Heart left ventricle (tissue), 16 donors: ENCODE measurements at places on chromosomes 5 and 9.

DNA sequence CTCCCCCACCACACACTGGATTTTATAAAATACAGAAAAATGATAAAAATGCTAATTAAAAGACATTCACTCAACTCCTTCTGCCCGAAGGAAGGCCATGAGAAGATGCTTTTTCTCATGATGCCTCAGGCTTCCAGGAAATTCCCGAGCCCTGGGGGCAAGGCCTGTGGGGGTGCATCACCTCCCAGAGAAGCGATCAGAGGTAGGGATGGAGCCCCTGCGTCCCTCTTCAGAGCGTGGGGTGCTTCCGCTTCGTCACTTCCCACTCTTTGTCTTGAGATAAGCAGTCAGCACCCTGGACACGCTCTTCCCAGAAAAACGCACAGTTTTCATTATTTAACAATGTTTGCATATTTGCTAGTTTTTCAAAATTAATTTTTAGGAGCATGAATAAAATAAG is 33.3 kb upstream of the SH3PXD2B start:
- DNase-seq = no peak

- DNase-seq = no peak
Observed at GRCh38 chr5:143281226-143281625, 122.3 kb downstream of the NR3C1 start.

GRCh38 chr5:67106626-67107342 is 89.8 kb downstream of the CD180 start:
- DNase-seq = no peak

DNA sequence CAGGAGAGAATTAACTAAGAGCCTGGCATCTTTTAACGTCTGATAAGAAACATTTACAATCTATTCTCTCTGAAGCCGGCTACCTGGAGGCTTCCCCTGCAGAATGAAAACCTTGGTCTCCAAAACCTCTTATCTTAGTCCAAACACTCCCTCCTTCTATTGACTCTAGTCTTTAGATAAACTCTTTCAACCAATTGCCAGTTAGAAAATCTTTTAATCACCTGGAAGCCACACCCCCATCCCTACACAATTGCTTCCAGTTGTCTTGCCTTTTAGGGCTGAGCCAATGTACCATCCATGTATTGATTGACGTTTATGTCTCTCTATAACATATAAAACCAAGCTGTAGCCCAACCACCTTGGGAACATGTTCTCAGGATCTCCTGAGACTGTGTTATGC is 1343.1 kb upstream of the C9orf72 start:
- DNase-seq = no peak

DNA sequence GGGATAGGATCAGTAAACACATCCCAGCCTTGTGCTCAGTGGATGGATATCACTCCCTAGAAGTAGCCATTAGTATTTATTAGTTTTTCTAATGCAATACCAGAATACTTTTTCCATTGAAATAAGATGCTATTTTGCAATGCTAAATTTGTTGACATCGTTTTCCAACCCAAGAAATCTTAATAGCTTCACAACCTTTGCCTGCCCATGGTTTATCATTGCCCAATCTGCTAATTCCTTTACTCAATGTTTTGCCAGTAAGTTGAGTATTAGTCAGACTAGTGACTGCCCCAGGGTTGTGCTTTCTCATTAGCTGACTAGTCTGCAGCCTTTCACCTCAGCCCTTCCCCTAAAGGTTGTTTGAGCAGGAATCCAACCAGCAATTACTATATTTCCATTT is 62.9 kb downstream of the NREP start:
- DNase-seq = no peak

DNA sequence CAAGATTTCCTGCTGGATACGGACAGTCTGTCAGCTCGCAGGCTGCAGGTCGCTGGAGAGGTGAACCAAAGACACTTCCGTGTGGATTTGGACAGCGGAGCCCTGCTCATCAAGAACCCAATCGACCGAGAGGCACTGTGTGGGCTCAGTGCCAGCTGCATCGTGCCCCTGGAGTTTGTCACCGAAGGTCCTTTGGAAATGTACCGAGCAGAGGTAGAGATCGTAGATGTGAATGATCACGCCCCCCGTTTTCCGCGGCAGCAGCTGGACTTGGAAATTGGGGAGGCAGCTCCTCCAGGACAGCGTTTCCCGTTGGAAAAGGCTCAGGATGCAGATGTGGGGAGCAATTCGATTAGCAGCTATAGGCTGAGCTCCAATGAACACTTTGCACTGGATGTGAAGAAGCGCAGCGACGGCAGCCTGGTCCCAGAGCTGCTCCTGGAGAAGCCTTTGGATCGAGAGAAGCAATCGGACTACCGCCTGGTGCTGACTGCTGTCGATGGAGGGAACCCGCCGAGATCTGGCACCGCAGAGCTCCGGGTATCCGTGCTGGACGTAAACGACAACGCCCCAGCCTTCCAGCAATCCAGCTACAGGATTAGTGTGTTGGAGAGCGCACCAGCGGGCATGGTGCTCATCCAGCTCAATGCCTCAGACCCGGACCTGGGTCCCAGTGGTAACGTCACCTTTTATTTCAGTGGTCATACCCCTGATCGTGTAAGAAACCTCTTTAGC is 658 bp downstream of the PCDHGC4 start:
- DNase-seq = no peak

DNA sequence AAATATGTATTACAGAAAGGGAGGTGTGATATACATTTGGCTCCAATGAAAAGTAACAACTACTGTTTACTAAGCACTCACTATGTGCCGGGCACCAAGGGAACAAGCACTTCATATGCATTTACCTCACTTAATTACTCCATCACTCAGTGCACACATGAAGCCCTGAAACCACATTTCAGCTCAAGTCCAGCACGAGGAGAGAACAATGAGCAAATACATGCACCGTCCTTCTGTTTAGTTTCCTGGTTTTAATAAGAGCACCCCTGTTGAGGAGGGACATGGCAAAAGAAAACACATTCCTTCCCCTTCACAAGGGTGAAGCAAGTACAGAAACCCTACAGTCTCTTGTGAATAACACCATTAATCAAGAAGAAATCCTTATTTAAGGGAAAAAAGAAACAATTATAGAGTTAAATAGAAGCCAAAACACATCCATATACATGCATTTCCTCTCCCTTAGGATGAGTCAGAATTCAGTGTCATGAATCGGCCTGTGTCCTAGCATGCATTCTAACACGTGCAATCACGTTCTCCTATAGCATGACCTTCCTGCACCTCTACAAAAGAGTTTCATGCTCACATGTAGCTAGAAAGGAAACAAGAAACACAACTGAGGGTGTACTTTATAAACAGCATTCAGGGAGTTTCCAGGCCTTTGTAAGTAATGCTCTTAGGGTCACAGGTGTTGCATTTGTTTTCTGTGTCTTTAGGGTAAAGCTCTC is 411.6 kb downstream of the BNC2 start:
- DNase-seq = no peak

- DNase-seq = peak; percentile 62
Observed at GRCh38 chr9:127187231-127187956, 65.0 kb upstream of the ANGPTL2 start.

- DNase-seq = no peak
Observed at GRCh38 chr5:55031492-55031891, 7.4 kb downstream of the GZMK start.

DNA sequence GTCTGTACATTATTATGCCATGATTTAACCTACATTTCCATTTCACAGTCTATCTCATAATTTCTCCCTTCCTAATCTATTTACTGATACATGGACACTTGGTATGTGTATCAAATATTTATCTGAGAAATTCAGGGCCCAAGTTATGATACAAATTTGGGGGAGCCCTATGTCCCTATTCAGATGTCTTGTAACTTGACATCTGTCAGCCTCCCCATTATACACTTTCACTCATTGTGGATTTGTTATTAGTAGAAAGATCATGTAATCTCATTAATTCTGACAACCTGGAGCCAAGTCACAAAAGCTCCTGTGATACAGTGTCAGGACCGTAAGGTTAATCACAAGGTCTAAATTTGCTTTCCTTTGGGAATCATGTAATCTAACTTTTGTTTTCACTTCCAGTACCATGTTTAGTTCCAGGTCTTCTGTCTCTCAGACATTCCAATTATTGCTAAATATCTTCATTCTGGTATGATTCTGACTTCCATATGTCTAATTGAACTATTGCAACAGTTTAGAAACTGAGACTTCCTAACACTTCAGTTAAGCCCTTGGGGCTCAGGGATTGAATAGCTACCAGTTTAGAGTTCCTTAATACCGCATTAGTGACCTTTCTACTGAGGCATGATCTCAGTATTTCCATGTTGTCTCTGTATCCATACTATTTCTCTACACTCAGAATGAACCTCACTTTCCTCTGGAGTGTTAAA is 182.9 kb upstream of the NUDT12 start:
- no peak for DNase-seq

DNA sequence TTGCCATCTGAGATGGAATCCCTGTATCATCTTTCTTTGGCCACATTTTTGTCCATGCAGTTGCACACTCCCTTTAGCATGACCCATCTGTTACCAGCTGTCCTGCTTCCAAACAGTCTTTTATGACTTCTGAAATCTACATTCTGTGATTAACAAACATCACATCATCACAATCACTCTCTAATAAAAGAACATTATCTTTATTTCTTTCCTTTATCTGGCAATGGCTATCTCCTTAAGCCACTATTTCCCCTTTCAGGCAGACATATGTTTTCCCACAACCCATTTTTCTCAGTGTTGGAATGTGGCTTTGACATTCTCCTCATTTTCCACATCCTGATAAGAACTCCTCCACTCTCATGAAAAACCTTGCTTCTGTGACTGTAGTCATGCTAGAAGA is 141.0 kb downstream of the ST8SIA4 start:
- DNase-seq = no peak

GRCh38 chr5:18393565-18394442 is 759.5 kb downstream of the TAF11L14 start:
- DNase-seq = no peak

- DNase-seq = no peak
Observed at GRCh38 chr5:38885208-38885607, 39.4 kb downstream of the OSMR start.

DNA sequence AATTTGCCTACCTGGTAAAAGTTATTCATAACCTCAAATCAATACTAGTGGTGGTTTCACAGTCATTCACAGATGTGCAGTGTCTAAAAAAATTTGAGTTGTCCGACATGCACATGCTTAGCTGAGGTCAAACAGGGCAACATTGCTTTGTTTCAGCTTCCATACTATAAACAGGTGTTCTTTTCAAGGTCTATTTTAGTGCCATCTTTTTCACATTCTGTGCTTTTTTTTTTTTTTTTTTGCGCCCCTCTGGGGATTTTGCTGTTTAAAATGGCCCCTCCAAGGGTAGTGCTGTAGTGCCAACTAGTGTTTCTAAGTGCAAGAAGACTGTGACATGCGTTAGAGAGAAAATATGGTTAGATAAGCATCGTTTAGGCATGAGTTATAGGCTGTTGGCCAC is 14.5 kb downstream of the PHAX start:
- no peak for DNase-seq

DNA sequence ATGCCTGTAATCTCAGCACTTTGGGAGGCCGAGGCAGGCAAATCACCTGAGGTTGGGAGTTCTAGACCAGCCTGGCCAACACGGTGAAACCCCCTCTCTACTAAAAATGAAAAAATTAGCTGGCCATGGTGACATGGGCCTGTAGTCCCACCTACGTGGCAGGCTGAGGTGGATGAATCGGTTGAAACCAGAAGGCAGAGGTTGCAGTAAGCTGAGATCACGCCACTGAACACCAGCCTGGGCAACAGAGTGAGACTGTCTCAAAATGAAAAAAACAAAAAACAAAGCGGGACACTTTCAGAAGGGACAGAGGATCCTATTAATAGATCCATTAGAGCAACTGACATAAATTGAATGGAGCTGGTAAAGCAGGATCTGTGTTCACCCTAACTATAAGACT is 89.6 kb upstream of the SGCD start:
- DNase-seq = no peak

DNA sequence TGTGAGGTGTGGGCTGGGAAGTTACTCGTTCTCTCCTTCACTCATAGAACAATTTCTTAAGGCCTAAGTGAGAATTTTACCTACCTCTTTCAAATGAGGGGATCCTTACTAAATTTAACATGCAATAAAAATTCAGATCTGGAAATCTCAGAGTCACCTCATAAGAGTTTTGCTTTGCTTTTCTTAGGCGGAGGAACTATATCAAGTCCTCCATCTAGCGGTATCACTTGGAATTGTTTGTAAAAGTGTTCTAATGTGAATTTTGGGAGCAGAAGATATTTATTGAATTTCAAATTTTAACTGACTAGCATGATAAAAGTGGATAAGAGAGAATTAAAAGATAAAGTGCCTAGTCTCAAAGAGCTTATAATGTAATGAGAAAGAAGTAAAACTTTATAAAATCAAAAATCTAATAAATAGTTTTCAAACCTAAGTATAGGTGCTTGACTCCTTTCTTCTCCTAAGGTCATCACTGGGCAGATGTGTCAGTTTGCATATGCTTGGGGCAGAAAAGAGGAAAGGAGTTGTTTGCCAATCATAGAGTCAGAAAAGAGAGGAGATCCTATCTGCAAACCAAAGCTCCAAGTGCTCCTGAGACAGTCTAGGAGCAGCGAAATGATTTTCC is 145.7 kb upstream of the DAB2 start:
- no peak for DNase-seq

GRCh38 chr5:8060953-8061429 is 192.0 kb downstream of the MTRR start:
- DNase-seq = no peak
